ENCODE measurements at places on chromosomes 2 and 18.

DNA sequence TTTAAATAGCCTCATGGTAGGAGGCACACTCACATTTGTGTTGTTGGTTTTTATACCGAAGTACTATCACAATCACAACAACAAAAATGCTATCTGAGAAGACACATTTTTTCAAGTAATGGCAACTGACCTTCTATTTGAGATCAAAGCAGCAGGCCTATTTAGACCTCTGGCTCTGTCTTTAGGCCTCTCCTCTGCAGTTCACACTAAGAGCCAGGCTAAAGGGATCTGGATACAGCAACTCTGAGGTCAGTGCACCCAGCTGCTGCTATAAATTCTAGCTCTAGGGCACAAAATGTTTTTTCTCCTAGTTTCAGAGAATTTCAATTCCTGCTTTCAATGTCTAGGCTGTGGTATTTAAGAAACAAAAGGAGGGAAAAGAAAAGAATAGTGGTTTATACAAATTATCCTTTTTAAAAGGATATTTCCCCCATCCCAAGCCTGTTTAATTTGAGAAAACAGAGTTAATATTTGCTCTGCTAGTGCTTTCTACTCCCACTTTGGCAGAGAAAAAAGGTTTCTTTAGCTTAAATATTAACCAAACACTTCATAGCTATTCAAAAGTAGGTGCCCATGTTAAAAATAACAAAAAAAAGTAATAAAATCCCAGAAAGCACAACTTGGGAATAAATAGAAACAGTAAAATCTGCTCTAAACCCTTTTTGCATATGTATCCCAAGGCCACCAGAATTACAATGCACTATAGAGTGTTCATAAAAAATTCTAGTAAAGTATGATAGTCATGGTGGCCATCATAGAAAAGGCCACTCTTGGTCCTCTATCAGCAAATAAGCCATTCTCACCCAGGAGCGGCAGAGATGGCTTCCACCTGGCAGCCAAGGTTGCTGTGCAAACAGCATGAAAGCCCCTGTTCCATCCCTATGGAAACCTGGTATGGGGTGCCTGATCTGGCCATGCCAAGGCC is 293.6 kb upstream of the SESTD1 start:
- no peak for DNase-seq

- DNase-seq: no peak
Measured at GRCh38 chr2:102145934-102146333, 3.4 kb downstream of the IL1R1 start.

GRCh38 chr2:219056176-219056895 is 4.4 kb downstream of the IHH start:
- no peak for DNase-seq

DNA sequence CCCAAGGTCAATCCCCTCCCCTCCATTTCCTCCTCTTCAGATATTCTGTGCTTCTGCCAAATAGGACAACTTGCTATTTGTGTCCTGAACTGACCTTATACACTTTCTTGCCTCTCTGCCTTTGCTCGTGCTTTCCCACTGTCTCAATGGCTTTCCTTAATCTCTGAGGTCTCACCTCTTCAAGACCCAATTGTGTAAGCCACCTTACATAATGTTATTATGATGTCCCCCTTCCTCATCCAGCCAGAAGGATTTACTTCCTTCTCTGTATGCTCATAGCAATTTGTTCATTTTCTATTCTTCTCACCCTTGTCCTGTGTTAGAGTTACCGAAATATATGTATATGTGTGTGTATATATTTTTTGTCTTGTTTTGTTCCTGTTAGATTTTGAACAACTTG is 26.9 kb upstream of the DARS1 start:
- DNase-seq: no peak

DNA sequence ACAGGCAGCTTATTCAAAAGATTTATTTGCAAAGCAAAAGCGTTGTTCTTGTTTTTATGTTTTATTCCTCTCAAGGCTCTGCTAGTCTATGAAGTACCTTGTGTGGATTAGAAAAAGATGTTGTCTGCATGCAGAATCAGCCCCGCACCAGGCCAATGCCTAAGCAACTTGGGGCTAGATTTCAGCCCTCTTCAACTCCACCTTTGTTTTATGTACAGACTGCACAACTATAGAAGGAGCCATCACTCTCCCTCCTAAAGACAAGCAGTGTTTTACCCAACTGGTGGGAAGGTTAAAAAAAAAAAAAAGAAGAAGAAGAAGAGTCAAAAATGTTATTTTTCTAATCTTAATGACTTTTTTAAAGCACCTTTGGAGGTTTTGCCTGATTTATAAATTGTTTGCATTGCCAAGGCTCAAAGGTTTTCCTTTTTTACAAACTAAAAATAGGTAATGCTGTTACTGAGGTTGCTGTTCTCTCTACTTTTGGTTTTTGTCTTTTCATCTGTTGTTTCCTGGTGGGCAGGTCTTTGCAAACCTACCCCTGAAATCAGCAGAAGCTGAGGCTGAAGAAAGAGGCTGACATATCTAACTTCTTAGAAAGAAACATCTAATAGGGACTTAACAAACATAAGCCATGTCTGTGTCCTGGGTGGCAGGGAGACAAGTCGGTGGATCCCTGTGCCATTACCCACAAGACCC is 164.0 kb downstream of the SLC39A10 start:
- no peak for DNase-seq

GRCh38 chr2:151922845-151923666 is 94.8 kb upstream of the ARL5A start:
- DNase-seq: no peak

- DNase-seq: no peak
Measured at GRCh38 chr2:38590053-38590452, 12.7 kb downstream of the HNRNPLL start.

DNA sequence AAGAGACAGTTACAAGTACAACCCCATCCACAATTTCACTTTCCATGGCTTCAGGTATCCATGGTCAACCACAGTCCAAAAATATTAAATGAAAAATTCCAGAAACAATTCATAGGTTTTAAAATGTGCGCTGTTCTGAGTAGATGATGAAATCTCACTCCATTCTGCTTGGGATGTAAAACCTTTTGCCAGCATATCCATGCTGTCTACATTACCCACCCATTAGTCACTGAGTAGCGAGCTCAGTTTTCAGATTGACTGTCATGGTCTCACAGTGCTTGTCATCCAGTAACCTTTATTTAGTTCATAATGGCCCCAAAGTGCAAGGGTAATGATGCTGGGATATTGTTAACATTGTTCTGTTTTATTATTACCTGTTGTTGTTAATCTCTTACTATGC is 40.5 kb downstream of the SMAD4 start:
- DNase-seq: no peak

DNA sequence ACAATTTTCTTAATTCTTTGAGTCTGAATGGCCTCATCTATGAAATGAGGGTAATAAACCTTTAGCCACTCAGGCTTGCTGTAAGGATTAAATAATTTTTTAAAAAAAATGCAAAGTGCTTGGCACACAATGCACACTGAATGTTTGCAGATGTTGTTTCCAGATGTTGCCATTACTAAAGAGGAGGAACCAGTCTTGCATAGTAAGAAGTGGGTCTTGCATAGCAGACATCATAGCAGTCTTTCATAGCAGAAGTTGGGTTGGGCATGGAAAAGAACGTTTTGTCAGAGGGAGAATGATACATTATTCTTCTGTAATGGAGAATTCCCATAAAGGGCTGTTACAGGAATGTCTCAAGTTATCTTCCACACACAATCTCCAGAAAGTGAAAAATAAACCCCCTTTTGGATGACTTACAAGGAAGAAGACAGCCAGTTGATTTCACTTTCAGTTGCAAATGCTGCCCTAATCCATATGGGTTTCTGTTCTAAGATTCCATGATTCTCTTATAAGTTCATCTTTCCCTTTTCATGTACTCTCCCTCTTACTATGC is 327.7 kb downstream of the SUCLG1 start:
- DNase-seq: no peak

GRCh38 chr2:66748939-66749338 is 314.0 kb downstream of the MEIS1 start:
- DNase-seq: no peak

- no peak for DNase-seq
Measured at GRCh38 chr2:83850071-83850725, 608.9 kb downstream of the SUCLG1 start.

GRCh38 chr2:203861197-203861596 is 6.4 kb upstream of the CTLA4 start:
- DNase-seq: no peak

DNA sequence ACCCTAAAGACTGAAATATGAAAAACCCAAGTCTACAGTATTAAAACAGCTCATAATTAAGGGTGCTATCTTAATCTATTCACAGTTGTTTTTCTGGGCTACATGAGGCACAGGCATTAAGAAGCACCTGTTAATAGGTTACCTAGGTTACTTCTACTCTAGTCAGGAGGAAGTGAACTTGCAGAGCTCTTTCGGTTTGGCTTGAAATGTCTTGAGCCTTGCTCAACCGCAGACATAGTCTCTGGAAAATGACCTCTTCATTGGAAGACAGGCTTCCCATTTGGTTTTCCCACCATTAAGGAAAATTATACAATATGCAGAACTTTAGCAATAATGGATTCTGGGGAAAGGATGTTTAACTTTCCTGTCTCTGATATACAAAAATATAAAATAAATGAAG is 142.3 kb upstream of the KCNJ3 start:
- no peak for DNase-seq

DNA sequence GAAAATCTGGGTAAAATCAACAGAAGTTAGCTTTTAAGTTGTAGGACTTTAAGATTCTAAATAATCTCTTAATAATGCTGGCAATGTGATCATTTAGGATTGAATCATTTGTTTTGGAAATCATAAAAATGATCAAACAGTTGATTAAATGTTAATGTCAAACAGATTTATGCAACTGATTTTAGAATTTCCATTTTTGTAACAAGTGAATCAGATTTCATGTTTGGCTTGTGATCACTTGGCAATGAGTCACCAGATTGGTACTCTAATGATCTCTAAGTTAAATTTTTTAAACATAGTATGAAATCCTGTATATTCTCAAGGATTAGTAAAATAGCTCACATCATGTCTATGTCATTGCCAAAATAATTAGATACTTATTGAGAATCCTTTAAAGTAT is 50.1 kb upstream of the UNC80 start:
- no peak for DNase-seq

GRCh38 chr2:64318476-64318748 is 135.6 kb upstream of the LGALSL start:
- no peak for DNase-seq

DNA sequence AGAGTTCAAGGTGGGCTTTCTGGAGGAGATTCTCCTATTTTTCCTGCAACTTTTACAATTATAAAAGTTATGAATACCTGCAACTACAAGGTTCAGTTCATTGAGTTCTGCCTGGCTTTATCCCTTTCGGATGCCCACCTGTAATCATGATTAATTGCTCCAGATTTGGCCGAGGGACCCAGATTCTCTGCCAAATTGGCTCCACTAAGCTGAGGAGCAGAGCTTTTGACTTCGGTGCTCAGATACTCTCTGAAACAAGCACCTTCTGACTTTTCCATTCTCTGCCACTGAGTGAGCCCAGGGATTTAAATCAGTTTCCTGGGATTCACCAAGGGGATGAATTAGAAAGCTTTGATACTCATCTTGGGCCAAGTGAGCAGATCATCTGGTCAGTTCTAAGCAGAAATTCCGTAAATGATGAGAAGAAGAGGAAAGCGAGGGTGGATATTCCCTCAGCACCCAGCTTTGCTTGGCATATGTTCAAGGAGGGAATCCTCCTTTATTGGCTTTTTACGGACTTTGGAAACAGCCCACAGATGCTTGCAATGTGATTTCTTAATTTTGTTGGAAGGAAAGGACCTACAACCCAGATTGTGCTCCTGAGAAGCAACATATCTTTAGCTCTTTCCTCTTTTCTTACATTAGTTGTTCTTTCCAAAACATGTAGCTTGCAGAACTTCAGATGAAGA is 179.2 kb downstream of the SETBP1 start:
- DNase-seq: no peak

- no peak for DNase-seq
Measured at GRCh38 chr2:72051971-72052505, 95.6 kb downstream of the CYP26B1 start.

GRCh38 chr2:119028327-119029174 is 86.6 kb downstream of the MARCO start:
- no peak for DNase-seq

DNA sequence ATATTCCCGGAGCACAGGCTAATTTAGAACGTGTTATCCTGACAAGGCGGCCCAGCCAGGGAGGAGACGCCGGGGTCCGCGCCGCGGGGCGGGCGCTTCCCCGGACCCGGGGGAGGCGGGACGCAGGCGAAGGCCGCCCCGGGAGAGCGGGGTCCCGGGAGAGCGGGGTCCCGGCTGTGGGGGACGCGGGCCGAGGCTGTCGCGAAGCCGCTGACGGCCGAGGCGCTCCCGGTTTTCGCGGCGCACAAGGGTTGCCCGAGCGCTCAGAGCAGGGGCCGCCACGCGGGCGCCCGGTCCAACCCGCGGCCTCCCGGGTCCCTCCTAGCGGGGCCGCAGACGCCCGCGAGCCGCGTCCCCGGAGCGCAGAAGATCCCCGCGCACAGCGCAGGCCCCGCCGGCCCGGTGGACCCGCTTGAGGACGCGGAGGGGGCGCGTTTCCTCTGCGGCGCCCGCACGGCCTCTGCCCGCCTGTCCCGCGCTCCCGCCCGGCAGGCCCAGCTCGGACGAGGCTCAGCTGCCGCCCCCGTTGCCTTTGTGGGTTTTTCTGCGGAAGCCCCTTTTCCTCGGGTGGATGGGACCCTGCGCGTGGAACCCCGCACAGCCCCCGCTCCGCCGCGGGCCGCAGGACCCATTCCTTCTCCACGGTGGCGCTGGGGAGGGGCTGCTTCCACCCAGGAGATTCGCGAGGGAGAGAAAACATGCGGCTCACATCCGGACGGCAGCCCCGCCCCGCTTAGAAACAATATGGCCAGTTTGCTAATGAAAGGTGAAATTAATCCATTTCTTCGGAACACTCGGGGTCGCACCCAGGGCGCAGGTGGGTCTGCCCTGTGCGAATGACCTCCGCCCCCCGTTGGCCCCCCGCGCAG is 9.6 kb upstream of the KCNG2 start:
- DNase-seq: no peak

- no peak for DNase-seq
Measured at GRCh38 chr18:54388203-54389142, 30.8 kb downstream of the C18orf54 start.

GRCh38 chr2:180158961-180159360 is 151.9 kb upstream of the CWC22 start:
- DNase-seq: no peak

DNA sequence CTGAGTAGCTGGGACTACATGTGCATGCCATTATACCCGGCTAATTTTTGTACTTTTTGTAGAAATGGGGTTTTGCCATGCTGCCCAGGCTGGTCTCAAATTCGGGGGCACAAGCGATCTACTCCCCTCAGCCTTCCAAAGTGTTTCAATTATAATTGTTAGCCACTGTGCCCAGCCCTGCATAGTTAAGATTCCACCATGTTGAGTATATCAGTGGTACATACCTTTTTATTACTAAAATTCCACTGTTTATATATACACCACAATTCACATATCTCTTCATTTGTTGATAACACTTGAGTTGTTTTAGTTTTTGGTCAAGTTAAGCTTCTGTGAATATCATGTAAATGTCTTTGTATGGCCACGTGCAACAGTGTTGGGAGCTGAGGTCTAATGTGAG is 12.8 kb upstream of the FMNL2 start:
- DNase-seq: no peak

- DNase-seq: no peak
Measured at GRCh38 chr2:224428787-224429440, 27.0 kb upstream of the FAM124B start.

All from stimulated activated CD8-positive, alpha-beta memory T cell treated with anti-CD3 and anti-CD28 coated beads, Interleukin-2, amount 100 ng/mL, for 1 hour (primary cell).